Progenitor cell of endocrine pancreas (in vitro differentiated cells): ENCODE measurements at places on chromosomes 12 and 14. TPM values are rescaled to one million over a fixed set of nuclear protein-coding genes. Genes with fewer than 3 reads are reported as not detected.

- no peaks in the 10 kb centered on the region for H3K36me3 ChIP-seq
- H3K27ac ChIP-seq, result no peak overlapping the region
- peaks cover 40% of the 10 kb centered on the region for H3K27me3 ChIP-seq
- no peak overlapping the region for H3K4me3 ChIP-seq
- no peaks in the 10 kb centered on the region for H3K4me1 ChIP-seq
- no peak for DNase-seq
Observed at GRCh38 chr12:108181095-108181454, 52.0 kb downstream of the WSCD2 start.

The SOAT2 gene
- total RNA-seq, result 0.98 and 1.1 TPM in 2 replicates

GRCh38 chr14:62957562-62957961, 87.7 kb downstream of the KCNH5 start:
- no peaks in the 10 kb centered on the region for H3K36me3 ChIP-seq
- DNase-seq, result no peak

The EML1 gene
- 34.9 and 42.6 TPM in 2 replicates for total RNA-seq

The PTPRQ gene
- 0.16 and 0.19 TPM in 2 replicates for total RNA-seq

The AQP2 gene
- 0.29 and 1.0 TPM in 2 replicates for total RNA-seq

- no peak overlapping the region for H3K27ac ChIP-seq
- H3K4me3 ChIP-seq, result no peak overlapping the region
- no peak for DNase-seq
- H3K4me1 ChIP-seq, result peaks cover 14% of the 10 kb centered on the region
Observed at GRCh38 chr12:106084759-106085158, 54.0 kb downstream of the NUAK1 start.

DNA sequence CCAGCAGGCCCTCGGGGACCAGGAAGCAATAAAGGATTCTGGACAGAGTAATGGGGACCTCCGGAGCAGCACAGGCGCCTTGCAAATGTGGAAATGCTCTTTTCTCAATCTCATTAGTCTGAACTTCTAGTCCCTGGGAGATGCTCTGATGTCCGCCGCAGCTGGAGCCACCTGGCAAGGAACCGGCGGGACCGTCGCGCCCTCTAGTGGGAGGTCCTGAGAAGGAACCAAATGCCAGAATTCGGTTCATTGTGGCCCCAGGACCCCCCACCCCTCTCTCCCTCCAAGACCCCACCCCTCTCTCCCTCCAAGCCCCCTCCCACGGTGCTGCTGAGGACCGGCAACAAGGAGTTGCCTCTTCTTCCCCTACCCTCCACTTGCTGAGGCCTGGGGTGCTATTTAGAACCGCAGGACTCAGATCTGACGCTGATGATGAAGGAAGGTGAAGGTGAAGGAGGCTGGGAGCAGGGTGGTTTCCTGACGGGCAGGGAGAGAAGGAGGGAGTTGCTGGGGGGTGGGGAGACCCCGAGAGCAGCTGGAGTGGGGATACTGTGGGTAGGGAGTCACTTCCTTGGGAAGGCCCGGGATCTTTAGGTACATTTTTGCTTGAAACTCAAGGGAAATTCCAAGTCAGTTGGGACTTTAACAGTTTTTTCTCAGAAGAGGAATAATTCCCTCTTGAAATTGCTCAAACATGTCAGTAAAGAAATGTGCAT, 42.5 kb downstream of the SMIM41 start:
- H3K4me3 ChIP-seq, result no peak overlapping the region
- H3K4me1 ChIP-seq, result peaks cover 15% of the 10 kb centered on the region
- peaks cover 15% of the 10 kb centered on the region for H3K27me3 ChIP-seq
- no peaks in the 10 kb centered on the region for H3K36me3 ChIP-seq

The KIF5A gene
- 2.5 and 2.8 TPM in 2 replicates for total RNA-seq

DNA sequence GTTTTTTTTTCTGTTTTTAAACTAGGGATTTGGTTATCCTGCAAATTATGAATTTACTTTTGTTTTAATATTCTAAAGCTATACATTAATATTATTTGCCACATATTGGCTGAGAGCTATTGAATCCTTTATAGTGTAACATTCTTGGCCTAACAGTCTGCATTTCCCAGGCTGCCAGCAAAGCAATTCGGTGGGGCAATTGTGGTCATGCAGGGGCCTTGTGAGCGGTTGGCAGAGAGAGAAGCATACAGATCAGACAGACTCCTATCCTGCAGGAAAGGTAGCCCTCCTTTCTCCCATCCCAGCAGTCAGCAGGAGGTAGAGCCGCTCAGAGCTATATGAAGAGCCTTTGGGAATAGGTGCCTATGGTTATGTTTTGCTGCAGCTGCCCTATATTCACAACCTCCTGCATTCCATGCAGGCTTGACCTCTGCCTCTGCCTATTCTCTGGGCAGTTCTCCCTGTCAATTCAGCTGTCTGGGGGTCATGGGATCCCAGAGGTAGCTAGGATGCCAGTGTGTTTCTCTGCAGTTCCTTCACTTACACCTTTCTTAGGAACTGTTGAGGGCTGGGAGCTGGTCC, 144.7 kb downstream of the GPHN start:
- H3K4me3 ChIP-seq, result no peak overlapping the region
- no peaks in the 10 kb centered on the region for H3K27me3 ChIP-seq
- H3K27ac ChIP-seq, result no peak overlapping the region
- peaks cover 5% of the 10 kb centered on the region for H3K4me1 ChIP-seq

GRCh38 chr12:44317651-44318126, 481.8 kb downstream of the TMEM117 start:
- H3K27me3 ChIP-seq, result no peaks in the 10 kb centered on the region
- DNase-seq, result no peak
- H3K36me3 ChIP-seq, result no peaks in the 10 kb centered on the region

DNA sequence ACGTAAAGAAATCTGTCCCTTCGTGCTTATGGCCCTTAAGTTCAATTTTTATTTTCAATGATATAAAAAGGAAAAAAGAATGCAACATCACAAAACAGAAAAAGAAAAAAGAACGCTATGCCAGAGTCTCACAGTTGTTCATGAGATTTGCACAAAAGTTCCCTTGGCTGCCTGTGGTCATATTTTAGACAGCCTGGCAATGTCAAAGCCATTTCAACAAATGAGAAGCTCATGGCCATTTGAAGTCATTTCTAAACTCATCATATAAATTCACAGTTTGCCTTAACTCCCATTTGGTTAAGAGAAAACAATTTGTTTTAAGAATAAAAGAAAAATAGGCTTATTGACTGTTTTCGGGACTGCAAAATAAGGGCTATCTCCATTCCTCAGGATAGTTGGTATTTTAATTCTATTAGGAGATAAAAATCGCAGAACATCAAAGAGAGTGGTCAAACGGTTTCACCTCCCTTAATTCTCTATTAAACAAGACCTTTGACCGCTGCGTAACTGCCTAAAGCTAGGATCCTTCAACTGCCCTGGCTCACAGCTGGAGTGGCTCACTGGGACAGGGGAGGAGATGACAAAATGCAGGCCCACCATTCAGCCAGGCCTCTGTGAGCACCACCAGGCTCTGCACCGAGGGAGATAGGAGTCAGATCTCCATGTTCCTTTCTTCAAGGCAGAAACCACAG, 119.2 kb upstream of the DAAM1 start:
- no peak overlapping the region for H3K4me3 ChIP-seq
- no peaks in the 10 kb centered on the region for H3K36me3 ChIP-seq
- H3K27me3 ChIP-seq, result peaks cover 29% of the 10 kb centered on the region
- no peak overlapping the region for H3K27ac ChIP-seq
- no peak for DNase-seq

DNA sequence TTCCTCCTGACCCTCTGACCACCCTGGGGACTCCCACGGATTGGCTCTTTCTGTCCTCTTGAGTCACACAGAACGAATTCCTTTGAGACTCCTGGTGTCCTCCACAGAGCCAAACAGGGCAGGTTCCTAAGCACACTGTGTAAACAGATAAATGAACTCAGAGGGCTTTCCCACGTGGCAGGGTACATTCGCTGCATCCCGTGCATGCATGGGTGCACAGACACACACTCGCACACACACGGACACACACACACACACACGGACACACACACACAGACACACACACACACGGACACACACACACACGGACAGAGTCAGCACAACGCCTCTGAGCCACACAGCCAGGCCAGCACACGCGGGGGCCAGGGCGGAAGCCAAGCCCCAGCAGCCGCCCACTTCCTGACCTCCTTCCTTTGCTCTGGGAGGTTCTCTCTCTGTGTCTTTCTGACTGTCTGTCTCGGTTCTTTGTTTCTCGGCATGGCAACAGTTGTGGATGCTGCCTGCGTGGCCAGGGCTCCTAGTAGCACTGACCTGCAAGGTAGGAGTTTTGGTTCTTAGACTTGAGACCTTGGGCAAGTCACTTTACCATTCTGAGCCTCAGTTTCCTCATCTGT, 706 bp downstream of the CRACR2A start:
- peaks cover 21% of the 10 kb centered on the region for H3K4me1 ChIP-seq
- no peak for DNase-seq
- H3K27me3 ChIP-seq, result peaks cover 37% of the 10 kb centered on the region
- H3K27ac ChIP-seq, result no peak overlapping the region

The EFS gene
- total RNA-seq, result 66.8 and 69.6 TPM in 2 replicates

DNA sequence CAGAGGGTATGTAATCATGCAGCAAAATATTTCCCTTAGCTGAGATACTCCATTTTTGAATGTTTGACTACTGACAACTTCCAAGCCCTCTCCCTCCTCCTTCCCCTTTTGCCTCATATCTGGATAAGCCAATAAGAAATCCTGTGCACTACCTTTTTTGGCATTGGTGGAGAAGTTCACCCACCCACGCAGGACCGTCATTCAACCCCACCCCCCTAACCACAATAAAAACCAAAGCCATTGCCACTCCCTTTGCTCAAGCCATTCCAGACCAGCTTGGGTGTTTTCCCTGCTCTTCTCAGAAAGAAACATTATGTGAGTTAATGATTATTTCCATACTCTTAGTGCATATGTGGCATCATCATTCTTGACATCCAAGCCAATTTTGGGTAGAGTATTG, 176.7 kb downstream of the PTPN11 start:
- peaks cover 27% of the 10 kb centered on the region for H3K27me3 ChIP-seq
- no peak overlapping the region for H3K4me3 ChIP-seq
- H3K36me3 ChIP-seq, result no peaks in the 10 kb centered on the region
- DNase-seq, result no peak

The KRT3 gene
- not detected in 2 replicates for total RNA-seq

- H3K4me3 ChIP-seq, result no peak overlapping the region
- no peak overlapping the region for H3K27ac ChIP-seq
- H3K4me1 ChIP-seq, result no peaks in the 10 kb centered on the region
- no peak for DNase-seq
Observed at GRCh38 chr12:100414739-100415138, 57.9 kb downstream of the SLC17A8 start.

The PLBD1 gene
- total RNA-seq, result 26.1 and 28.3 TPM in 2 replicates

DNA sequence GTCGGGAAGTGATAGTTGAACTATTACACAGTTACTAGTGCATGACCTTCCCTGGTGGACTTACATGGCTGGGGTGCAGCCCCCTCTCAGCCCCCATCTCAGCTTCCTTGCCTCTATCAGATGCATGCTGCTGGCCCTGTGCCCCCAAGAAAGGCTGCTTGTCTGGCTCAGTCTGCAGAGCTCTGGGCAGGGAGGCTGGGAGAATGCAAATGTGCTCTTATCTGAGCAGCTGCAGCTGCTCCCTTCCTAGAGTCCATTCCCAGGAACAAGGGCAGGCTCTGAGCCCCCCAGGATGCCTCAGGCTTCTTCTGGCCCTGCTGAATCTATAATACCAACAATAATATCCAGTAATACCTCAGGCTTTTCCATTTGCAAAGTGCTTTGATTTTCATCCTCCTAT, 218.1 kb upstream of the SRRM4 start:
- no peak overlapping the region for H3K27ac ChIP-seq
- peaks cover 36% of the 10 kb centered on the region for H3K27me3 ChIP-seq
- H3K4me1 ChIP-seq, result no peaks in the 10 kb centered on the region
- no peak for DNase-seq
- no peak overlapping the region for H3K4me3 ChIP-seq

The GXYLT1 gene
- 23.5 and 23.8 TPM in 2 replicates for total RNA-seq

The CRADD gene
- total RNA-seq, result 11.4 and 11.7 TPM in 2 replicates

GRCh38 chr14:93009471-93010129, 86.7 kb downstream of the CHGA start:
- no peak overlapping the region for H3K27ac ChIP-seq
- H3K4me3 ChIP-seq, result no peak overlapping the region
- peaks cover under 1% of the 10 kb centered on the region for H3K36me3 ChIP-seq
- H3K27me3 ChIP-seq, result no peaks in the 10 kb centered on the region
- DNase-seq, result no peak
- peaks cover 21% of the 10 kb centered on the region for H3K4me1 ChIP-seq

DNA sequence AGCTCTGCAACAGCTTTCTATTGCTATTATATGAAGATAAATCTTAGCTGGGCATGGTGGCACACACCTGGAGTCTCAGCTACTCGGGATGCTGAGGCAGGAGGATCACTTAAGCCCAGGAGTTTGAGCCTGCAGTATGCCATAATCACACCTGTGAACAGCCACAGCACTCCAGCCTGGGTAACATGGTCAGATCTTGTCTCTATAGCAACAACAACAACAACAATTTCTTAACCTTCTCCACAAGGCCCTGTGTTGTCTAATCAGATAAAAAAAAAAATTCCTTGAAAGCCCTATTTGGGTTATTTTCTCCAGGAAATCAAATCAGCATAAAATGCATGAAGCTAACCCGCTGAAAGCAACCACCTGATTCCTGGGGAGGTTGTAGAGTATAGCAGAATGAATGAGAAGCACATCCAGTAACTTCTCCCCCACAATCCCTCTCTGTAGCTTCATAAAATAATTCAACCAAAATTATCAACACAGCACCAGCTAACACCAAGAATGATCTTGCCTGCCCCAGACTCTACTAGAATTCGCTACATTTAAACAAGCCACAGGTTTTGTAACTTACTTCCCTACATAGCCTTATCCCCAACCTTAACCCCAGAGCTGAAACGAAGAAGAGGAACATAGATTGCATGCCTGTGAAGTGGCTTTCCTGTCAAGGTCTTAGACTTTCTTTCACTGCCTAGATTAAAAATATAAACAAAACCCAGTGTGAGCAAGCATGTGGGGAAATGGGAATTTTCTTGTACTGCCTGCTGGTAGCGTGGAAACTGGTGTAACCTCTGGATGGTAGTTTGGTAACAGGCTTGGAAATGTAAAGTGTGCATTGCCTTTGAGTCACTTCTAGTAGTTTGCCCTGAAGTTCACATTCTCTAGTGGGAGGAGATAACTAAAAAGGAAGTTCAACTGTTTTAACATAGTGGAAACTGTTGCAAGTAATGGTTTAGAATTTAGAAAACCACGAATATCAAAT, 6.0 kb upstream of the STK38L start:
- H3K36me3 ChIP-seq, result no peaks in the 10 kb centered on the region
- no peaks in the 10 kb centered on the region for H3K27me3 ChIP-seq
- H3K27ac ChIP-seq, result no peak overlapping the region
- H3K4me1 ChIP-seq, result peaks cover 3% of the 10 kb centered on the region

The SPIC gene
- not detected in 2 replicates for total RNA-seq

- no peak overlapping the region for H3K27ac ChIP-seq
- no peaks in the 10 kb centered on the region for H3K27me3 ChIP-seq
- H3K36me3 ChIP-seq, result peaks cover 40% of the 10 kb centered on the region
- DNase-seq, result no peak
Observed at GRCh38 chr14:69376439-69376838, 21.7 kb downstream of the ERH start.

GRCh38 chr12:93537769-93538168, 34.7 kb upstream of the SOCS2 start:
- H3K27me3 ChIP-seq, result no peaks in the 10 kb centered on the region
- H3K36me3 ChIP-seq, result no peaks in the 10 kb centered on the region
- no peak overlapping the region for H3K4me3 ChIP-seq
- peaks cover 7% of the 10 kb centered on the region for H3K4me1 ChIP-seq
